Bronchus fibroblast of lung (primary cell): ENCODE measurements at places on chromosomes 5 and 9. TPM values are rescaled to one million over a fixed set of nuclear protein-coding genes. Genes with fewer than 3 reads are reported as not detected.

Gene TEX48
- not detected in 2 replicates for total RNA-seq

Gene TAF11L13
- total RNA-seq, result not detected in 2 replicates

Gene NTNG2
- total RNA-seq, result under 0.01 and 0.15 TPM in 2 replicates

Gene C1QTNF2
- total RNA-seq, result 0.34 and 0.74 TPM in 2 replicates

Gene ARID3C
- total RNA-seq, result not detected in 2 replicates
